Mucosa of gallbladder (tissue), 1 donor: ENCODE measurements at places on chromosomes 4 and X.
A peak's percentile ranks its signal among the peaks of the same experiment; 100 is the strongest.

DNA sequence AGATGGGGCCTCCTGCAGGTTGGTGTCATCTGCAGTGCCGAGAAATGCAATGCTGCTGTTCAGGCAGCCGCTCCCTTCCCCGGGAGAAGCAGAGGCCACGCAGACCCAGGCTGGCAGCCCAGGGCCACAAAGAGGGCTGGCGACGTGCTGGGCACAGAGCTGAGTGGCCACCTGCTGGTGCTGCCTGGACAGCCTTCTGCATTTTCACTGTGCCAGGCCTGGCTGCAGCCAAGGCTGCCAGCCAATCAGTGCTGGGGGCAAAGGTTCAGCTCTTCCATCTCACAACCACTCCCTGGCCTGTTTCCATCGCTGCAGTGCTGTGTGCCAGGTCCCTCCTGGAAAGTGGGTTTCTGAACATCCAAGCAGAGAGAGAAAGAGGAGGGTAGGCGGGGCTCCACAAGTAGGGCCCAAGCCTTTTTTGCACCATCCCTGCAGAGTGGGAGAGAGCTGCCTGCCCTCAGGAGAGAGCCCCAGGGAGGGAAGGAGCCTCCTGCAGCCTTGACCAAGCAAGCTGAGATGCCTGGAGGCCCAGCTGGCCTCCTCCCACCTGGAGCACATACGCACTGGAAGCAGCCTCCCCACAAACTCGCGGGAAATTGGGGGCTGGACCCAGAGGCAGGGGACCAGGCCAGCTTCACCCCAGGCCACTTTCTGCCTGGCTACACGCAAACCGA, 20.1 kb downstream of the ADRA2C start:
- peak; percentile 82 for DNase-seq

- no peak for DNase-seq
These were observed 1037.9 kb upstream of the AGA start for GRCh38 chr4:178480105-178480504.

DNA sequence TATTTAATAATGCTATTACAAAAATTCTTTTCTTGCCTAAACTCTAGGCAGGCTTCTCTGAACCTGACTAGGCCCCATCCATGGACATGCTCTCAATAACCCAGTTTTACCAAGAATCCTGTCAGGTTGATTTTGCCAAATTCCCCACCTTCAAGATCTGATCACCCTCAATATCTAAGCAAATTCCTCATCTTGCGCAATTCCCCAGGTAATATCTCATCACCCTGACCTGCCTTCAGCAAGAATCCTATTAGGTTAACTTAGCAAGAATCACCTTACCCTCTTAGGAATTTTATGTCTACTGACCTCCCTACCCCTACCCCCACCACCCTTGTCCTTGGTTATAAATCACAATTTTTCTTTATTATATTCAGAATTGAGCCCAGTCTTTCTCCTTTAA, 579.1 kb downstream of the C4orf33 start:
- no peak for DNase-seq

DNA sequence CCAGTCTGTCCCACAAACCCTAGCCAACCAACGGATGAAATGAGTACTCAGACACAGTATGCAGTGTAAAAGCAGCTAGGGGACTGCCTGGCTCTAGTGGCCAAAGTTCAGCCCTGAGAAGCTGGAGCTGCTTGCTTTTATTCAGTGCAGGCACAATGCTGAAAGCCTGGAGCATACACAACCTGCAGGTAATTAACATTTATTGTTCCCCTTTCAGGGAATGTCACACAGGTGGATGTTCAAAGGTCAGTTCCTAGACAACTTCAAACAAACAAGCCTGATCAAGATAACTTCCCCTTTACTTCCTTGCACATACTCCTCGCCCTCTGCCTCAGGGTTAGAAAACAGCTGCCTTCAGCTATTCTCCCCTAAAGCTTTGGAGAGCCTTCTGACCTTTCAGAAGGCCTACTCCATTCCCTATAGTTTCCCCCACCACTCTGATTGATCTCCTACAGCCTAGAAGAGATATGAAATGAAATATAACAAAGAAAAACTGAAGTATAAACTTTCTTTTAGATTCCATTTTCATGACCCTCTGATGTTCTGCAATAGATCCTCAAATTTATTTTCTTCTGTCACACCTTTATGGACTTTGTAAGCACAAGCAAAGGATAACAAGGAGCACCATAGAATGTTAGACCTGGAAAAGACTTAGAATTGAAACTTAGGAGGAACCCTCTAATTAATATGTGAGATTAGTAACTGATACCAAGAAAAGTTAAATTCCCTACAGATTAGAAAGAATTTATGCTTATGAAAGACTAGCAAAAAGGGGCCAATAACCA, 6.8 kb upstream of the DCAF8L1 start:
- peak; percentile 38 for DNase-seq

GRCh38 chrX:25034889-25035288, 19.1 kb upstream of the ARX start:
- no peak for DNase-seq

GRCh38 chrX:139691843-139692505, 16.0 kb downstream of the MCF2 start:
- no peak for DNase-seq

GRCh38 chr4:89514811-89515210, 207.2 kb upstream of the GPRIN3 start:
- no peak for DNase-seq

- no peak for DNase-seq
These were observed 102.7 kb downstream of the SH3BGRL start for GRCh38 chrX:81304563-81304962.

DNA sequence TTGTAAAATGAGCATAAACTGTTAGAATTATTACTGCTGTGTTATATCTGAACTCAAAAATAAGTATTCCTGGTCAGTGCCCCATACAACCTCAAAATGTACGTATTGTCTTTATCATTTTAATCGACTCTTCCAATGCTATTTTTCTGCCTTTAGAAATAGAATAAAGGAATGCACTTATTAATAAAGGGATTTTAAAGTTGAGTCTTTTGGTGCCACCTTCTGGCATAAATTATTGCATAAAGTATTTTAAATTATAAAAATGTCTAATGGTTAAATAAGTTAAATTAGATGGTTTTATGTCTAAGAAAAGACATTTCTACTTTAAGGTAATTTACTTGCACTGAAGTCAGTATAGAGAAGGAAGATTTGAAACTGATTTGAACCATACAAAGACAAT, 424.0 kb upstream of the NDST4 start:
- no peak for DNase-seq

GRCh38 chrX:67619253-67619652, 75.4 kb downstream of the AR start:
- no peak for DNase-seq

DNA sequence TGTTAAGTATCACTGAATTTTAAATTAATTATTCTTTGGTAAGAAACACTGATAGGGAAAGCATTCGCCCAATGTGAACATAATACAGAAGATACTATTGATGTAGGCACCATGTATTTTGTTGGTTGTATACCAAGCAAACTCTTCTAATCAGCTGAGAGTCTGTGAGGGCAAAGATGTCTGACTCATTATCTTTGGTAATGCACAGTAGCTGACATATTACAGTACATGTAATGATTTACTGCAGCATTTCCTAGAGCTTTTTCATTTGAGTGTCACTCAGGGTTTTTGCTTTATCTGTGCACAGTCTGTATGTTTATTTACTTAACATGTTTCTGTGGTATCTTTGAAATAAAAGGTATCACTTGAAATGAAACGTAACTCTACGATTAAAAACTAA, 49.2 kb downstream of the CENPVL3 start:
- DNase-seq = no peak

DNA sequence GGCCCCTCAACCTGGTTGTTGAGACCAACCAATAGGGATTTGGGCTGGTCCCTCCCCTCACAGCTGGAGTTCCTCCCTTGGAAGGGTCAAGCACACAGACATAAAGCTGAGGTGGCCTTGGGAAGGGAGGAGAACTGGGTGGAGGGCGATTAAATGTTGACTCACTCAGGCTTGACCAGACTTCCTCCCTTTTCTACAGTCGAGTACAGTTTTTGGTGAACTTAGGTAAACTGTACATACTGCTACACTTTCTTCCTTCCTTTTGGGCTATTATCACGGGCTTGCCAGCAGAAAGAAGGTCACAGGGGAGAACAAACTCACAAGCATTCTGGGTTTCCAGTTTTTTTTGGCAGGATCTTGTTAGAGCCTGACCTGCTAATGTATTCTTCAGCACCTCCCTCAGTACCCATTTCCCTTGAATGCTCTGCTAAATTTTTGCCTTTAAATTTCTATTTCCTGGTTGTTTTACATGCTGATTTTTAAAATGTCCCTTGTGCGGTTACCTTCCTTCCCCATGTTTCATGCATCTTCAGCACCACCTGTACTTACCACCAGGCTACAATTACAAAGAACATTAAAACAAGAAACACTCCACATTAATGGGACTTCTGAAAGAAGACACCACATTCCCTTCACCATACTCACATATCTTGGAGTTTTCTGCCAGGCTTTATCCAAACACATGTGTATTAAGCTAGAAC, 135.2 kb upstream of the RASGEF1B start:
- no peak for DNase-seq

- no peak for DNase-seq
These were observed 72.6 kb downstream of the GPR82 start for GRCh38 chrX:41796577-41796976.

GRCh38 chr4:112378858-112379257, 81.7 kb downstream of the ALPK1 start:
- DNase-seq = no peak

DNA sequence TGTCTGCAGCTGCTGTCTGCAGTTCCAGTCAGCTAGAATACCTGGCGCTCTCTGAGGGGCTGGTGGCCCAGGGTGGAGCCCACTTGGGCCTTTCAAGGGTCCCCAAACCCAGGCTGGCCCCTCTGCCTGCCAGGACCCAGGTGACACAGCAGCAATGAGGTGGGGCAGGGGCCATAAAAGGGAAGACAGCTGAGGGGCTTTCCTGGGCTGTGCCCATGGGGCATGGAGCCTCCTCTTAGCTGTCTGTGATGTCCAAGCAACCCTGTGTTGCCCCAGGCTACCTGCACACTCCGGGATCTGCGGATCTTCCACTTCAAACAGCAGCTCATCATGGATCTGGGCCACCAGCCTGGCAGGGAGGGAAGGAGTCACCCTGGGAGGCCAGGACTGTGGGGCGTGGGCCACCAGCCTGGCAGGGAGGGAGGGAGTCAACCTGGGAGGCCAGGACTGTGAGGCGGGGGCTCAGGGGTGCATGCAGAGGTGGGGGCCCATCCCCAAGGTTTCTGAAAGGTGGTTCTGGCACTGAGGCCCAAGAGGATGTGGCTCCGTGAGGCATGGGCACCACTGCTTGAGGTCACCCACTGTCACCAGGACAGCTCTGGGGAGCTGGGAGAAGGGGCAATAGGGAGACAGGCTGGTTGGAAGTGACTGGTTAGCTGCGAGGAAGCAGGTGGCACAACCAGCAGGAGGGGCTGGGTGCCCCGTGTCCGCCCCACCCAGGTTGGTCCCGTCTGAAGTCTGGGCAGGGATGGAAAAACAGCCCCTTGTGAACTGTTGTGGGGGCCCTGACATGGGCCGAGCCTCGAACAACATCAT, 16.3 kb downstream of the NAT8L start:
- DNase-seq = no peak

- no peak for DNase-seq
These were observed 1.7 kb downstream of the PPP1R3F start for GRCh38 chrX:49271341-49271740.

DNA sequence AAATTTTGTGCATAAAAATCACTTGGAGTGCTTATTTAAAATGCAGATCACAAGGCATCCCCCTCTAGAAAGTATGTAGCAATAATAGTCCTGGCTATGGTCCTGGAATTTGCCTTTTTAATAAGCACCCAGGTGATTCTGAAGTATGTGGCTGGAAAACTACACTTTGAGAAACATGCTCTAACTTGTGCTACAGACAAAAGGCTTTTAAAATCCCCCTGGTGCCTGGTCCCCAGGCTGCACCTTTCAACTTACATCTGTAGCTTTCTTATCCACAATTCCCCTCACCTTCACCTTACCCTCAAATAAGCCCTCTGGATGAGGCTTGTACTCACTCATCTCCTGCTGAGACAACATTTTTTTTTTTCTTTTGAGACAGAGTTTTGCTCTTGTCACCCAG, 21.1 kb downstream of the ART3 start:
- DNase-seq = no peak

DNA sequence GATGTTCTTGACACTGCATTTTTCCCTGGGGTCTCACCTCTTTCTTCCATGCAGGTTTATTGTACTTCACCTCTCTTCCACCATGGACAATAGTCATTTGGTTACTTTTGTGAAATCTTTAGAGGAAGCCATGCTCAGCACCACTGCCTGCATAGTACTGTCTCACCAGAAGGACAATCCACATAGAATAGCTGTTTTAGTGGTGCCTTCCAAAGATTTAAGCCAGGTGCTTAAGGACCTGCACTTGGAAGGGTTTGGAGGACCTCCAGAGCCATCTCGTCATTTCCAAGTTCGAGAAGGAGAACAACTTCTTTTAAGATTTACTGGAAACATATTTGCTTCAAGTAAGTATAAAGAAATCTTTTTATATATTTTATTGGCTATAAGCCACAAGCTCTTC, 26.7 kb downstream of the DTHD1 start:
- no peak for DNase-seq

DNA sequence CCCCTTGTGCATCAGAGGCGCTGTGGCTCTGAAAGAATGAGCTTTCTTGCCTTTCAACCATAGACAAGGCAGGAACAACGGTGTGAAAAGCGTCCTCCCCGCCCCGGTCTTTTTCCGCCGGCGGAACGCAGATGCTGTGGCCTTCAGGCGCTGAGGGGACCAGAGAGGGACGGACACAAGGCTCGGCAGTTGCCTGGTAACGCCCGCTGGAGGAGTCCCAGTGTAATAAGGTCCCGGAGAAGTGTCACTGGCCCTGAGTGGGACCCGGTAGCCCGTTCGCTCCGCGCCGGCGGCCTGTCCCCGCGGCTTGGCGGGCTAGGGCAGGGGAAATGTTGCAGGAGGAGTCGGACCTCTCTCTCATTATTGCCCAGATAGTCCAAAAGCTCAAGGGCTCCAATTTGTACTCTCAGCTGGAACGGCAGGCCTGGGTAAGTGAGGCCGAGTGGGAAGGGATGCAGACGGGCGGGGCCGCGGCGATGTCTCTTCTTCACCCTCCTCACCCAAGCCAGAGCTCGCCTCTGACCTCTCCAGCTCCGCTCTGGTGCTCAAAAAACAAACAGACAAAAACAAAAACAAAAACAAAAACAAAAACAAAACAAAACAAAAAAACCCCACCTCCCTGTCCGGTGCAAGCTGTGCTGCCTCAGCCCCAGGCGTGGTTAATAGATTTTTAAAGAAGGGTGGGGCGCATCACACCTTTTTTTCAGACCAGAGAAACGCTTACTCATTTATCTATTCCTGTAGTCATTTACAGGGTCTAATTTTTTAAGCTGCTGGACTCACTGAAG, at the start of gene TBC1D19:
TBC1D19 (plus strand) TSS at position 220 of the 788 bp plus-strand sequence; CDS start at position 330, 110 bp downstream.
- DNase-seq = peak; percentile 90

- DNase-seq = no peak
These were observed 84.3 kb downstream of the NBDY start for GRCh38 chrX:56813318-56813837.

- DNase-seq = no peak
These were observed 450.7 kb downstream of the HNRNPD start for GRCh38 chr4:81923140-81923539.

DNA sequence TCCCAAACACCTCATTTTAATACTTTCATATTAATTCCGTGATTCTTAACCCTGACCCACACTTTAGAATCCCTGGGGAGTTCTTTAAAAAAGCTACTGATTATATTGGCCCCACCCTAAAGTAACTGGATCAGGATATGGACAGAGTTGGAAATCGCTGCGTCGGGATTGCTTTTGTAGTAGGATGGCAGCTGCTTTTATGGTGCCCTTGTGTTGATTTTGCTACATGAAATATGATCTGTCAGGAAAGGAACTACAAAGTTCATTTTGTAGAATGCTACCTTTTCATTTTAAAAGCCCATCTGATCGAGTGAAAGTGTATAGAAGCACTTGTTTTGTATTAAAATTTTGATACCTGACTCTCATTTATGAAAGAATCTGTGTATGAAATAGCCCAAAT, 43.6 kb downstream of the TMEM131L start:
- DNase-seq = no peak
